Right forelimb (tissue), 1 donor: ENCODE measurements at places on chromosomes 5 and 9.

DNA sequence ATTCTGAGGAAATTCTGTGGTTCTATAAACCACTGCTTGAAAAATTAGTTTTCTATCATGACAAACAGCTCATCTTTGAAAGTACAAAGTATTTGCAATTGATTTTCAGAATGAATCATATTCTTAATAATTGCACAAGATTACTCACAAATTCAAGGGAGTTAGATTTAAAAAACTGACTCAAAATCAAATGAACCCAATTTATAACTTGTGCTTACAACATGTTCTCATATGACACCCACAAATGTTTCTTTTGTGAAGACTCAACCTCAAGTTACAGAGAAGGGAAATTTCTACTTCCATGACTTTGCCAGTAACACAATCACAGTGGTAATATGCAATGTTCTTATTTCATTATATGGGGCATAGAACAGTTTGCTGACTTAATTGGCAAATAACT lies 272.0 kb upstream of the ACTBL2 start:
- no peak for DNase-seq

- DNase-seq, result no peak
Observed at GRCh38 chr5:36648426-36648825, 42.0 kb downstream of the SLC1A3 start.

GRCh38 chr9:127154390-127155191 lies 32.2 kb upstream of the ANGPTL2 start:
- peak; percentile 87 for DNase-seq

DNA sequence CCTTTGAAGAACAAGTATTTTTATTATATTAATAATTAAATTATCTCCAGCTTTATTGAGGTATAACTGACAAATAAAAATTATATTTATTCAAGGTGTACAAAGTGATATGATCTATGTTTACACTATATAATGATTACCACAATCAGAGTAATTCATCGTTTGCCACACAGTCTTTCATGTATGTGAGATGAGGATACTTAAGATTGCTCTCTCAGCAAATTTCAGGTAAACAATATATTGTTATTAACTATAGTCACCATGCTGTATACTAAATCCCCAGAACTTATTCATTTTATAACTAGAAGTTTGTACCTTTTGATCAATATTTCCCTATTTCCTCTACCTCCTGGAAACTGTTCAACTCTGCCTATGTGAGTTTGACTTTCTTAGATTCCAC lies 16.7 kb upstream of the CCNO start:
- DNase-seq, result no peak

- peak; percentile 77 for DNase-seq
Observed at GRCh38 chr9:129141066-129142041, 30.1 kb downstream of the PTPA start.

- DNase-seq, result no peak
Observed at GRCh38 chr9:120989065-120989464, 61.0 kb downstream of the C5 start.

DNA sequence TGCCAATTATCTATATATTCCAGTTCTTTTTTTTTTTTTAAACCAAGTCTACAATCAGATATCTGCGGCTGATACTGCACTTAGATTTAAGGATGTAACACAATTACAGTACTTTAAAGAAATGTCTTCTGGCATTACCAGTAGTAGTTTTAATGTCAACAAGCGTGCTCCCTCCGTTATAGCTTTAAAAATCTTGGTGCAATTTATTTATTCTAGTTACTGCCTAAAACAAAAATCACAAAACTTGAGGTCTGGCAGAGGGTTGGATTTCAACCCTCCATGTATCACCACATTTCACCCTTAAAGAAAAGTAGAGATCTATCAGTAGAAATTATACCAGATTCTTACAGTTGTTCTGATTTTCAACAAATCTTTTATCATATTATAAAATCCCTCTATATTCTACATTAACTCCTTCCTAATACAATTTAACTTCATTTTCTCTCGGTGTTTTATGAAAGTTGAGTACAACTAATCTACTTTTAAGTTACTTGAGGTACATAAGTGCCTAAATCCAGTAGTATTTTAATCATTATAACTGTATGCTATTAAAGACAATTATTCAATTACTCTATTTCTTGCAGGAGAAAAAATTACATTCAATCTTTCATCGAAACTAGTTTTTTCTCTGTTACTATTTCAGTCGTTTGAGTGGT lies 2.0 kb upstream of the RICTOR start:
- DNase-seq, result no peak

- DNase-seq, result no peak
Observed at GRCh38 chr9:113301548-113301947, 1.6 kb downstream of the RNF183 start.

GRCh38 chr5:120073722-120074121 lies 390.4 kb upstream of the PRR16 start:
- no peak for DNase-seq

DNA sequence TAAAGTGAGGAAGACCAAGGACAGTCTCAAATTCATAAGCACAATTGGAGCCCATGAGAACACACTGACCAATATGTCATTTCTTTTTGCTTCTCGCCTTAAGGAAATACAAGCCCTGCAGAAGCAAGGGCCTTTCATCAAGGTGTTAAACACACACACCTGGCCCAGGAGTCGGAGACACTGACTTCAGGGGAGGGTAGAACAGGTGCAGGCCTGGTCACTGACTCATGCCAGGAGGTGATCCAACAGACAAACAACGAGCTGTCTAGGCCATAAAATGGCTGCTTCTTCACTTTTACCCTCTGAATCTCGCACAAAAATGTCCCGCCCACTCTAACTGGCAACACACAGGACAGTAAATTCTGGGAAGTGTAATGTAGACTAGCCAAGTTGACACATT lies 62.7 kb downstream of the RGMB start:
- DNase-seq, result no peak

- no peak for DNase-seq
Observed at GRCh38 chr5:157549954-157550549, 25.5 kb downstream of the ADAM19 start.

DNA sequence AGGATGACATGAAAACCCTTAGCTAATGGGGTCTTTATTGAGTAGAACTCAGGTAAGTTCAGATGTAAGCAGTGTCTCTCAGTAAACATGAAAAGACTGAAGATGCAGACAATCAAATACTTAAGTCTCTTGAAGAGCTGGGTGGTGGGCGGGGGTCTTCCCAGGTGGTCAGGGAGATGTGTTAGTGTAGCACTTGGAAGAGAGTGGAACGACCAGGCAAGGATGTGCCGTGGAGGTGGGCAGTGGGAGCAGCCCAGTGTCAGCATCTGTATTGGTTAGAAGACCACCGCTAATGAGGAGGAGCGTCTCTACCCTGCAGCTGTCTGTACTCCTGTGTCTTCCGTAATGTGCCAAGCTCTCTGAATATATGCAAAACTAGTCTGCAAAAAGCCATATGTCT lies 4.4 kb downstream of the S1PR3 start:
- peak; percentile 26 for DNase-seq

- DNase-seq, result peak; percentile 38
Observed at GRCh38 chr9:98380065-98380681, 124.7 kb upstream of the TBC1D2 start.

DNA sequence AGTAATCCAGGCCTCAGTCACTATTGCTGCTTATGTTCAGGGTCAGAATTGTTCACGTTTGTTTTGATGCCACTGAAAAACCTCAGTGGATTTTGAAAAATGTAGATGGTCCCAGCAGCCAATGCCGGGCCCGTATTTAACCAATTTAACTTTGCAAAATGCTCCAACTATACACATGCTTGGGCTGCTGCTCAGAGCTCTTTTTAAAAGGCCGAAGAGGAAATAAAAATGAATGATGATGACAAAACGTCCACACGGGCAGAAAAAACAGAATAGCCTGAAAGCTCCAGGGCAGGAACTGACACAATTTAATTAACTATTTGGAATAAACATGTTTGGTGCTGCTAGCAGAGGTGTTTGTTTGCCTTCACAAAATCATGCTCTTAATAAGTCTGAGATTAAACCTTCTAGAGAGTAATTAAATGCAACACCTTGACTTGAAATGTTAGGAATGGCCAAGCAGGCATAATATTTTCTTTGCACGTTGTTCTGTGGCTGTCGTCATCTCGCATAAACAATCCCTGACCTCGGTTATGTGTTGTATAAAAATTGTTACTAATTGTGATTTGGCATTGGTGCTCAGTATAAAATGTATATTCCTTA lies 152.7 kb downstream of the SLIT3 start:
- no peak for DNase-seq

- DNase-seq, result no peak
Observed at GRCh38 chr5:74194196-74194595, 446.3 kb downstream of the ENC1 start.

GRCh38 chr9:122822056-122822455 lies 6.3 kb downstream of the PDCL start:
- DNase-seq, result no peak

GRCh38 chr5:6401410-6401809 lies 23.1 kb upstream of the MED10 start:
- no peak for DNase-seq

DNA sequence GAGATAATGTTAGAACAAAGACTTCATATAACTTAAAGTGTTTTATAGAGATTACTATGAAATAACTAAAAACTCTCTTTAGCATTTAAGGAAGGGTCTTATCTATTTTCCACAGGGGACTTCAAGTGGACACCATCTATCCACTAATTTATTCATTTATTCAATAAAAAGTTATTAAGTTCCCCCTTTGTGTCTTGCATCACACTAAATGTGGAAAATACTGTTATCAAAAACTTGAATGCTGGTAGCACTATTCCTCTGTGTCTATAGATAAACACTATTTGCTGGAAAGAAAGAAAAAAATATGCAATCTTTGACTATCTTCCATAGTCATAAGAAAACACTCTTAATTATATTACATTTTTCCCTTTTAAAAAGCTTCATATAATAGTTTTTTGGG lies 20.1 kb upstream of the ZNF622 start:
- DNase-seq, result no peak

GRCh38 chr5:112350626-112351025 lies 68.5 kb downstream of the EPB41L4A start:
- DNase-seq, result no peak

- DNase-seq, result no peak
Observed at GRCh38 chr5:86625148-86625547, 7.4 kb downstream of the COX7C start.

DNA sequence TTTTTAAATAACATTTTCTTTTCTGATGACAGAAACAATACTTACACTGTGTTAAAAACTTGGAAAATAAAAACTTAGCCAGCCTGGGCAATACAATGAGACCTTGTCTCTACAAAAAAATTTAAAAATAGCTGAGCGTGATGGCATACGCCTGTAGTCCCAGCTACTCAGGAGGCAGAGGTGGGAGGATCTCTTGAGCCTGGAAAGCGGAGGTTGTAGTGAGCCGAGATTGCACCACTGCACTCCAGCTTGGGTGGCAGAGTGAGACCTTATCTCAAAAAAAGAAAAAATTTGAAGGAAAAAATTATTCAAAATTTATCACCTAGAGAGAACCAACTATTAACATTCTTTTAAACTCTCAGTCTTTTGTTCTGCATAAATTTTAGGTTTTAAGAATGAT lies 4.9 kb upstream of the CMYA5 start:
- no peak for DNase-seq

DNA sequence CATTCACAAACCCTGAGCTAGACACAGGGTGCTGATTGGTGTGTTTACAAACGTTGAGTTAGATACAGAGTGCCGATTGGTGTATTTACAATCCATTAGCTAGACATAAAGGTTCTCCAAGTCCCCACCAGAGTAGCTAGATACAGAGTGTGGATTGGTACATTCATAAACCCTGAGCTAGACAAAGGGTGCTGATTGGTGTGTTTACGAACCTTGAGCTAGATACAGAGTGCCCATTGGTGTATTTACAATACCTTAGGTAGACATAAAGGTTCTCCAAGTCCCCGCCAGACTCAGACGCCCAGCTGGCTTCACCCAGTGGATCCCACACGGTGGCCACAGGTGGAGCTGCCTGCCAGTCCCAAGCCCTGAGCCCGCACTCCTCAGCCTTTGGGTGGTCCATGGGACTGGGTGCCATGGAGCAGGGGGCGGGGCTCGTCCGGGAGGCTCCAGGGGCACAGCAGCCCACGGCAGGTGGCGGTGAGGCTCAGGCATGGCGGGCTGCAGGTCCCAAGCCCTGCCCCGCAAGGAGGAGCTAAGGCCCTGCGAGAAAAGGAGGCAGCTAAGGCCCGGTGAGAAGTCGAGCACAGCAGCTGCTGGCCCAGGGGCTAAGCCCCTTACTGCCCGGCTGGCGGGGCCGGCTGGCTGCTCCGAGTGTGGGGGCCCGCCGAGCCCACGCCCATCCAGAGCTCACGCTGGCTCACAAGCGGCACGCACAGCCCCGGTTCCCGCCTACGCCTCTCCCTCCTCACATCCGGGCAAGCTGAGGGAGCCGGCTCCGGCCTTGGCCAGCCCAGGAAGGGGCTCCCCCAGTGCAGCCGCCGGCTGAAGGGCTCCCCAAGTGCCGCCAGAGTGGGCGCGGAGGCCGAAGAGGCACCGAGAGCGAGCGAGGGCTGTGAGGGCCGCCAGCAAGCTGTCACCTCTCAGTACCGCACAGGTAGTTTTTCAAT lies 1039.2 kb upstream of the CDH9 start:
- no peak for DNase-seq

- DNase-seq, result peak; percentile 93
Observed at GRCh38 chr9:136245219-136246150, at the start of gene QSOX2. Gene QSOX2, minus strand, starts transcription at chr9:136245812. Its CDS starts 9 bp downstream, at chr9:136245803.

GRCh38 chr5:87408204-87408603 lies 4.5 kb downstream of the CCNH start:
- DNase-seq, result no peak

DNA sequence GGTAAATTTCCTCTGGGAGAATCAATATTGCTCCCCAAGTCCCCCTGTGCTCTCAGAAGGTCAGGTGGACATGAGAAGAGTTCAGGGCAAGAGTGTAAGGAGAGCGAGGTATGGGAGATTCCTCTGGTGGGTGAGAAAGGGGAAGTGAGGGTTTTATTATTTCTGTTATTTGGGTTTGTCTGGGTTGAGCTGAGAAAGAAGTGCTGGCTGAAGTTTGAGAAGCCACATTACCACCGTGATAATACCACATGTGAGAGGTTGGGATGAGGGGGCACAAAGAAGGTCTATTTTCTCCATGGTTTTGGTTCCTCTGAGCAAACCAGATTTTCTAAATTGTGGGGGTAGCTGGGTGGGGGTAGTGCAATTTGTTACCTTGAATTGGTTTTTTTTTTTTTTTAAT lies 350.4 kb downstream of the OSTF1 start:
- no peak for DNase-seq

DNA sequence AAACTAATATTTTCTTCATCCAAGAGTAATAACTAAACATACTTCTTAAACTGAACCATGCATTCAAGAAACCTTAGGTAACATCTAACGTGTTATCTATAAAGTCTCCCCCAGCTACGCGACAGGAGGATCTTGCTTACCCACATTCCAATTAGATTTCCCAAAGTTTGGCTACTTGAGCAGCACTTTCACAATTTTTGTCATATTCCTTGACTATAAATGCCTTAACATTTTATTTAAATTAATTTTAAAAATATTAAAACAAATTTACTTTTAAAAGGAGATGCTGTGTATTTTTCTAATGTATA lies 25.3 kb upstream of the IFNE start:
- no peak for DNase-seq

DNA sequence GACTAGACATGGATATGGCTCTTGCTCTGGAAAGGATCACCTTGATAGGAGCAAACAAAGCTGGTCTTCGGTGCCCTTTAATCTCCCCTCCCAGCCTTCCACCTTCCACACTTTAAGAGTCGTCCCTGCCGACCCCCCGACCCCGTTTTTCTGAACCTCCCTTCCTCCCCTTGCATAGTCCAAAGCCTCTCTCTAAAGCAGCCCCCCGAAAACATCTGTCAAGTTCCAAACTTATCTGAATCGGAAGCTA lies 423 bp upstream of the NUP214 start:
- DNase-seq, result no peak
